ENCODE measurements at places on chromosomes 7 and 10.

DNA sequence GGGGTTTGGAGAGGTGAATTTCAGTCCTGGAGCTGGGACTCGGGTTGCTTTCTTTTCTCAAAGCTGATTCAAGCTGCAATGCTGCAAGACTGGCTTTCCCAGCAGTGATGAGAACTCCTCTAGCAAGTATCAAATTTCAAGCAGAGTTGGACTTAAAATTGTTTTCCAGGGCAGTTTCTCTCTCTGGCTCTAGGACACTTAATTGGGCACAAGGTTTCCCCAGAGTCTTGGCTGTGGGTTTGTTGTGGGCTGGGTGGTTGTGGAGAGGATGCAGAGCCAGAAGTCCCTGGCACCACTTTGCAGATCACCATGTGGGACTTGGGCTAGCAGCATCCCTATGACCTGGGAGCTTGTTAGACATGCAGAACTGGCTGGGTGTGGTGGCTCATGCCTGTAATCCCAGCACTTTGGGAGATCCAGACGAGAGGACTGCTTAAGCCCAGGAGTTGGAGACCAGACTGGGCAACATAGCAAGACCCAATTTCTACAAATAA, 16.8 kb downstream of the AKR1B15 start:
- no peak for DNase-seq

DNA sequence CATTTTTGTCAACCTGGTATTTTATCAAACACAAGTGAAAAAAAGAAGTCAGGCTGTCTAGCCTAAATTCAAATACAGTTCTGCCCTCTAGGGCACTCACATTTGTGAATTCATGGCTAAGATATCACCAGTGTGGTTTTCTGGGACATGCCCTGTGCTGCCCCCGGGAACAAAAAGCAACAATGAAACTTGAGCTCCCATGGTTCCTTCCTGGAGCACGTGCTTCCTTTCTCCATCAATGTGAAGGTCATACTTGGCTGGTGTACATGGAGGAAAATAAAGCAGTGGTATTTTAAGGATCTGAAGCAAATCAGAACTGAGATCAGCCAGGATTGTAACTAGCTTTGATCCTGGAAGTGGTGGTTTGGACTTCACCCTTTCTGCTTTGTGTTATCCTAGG, 128.9 kb upstream of the FRMD4A start:
- DNase-seq = no peak

DNA sequence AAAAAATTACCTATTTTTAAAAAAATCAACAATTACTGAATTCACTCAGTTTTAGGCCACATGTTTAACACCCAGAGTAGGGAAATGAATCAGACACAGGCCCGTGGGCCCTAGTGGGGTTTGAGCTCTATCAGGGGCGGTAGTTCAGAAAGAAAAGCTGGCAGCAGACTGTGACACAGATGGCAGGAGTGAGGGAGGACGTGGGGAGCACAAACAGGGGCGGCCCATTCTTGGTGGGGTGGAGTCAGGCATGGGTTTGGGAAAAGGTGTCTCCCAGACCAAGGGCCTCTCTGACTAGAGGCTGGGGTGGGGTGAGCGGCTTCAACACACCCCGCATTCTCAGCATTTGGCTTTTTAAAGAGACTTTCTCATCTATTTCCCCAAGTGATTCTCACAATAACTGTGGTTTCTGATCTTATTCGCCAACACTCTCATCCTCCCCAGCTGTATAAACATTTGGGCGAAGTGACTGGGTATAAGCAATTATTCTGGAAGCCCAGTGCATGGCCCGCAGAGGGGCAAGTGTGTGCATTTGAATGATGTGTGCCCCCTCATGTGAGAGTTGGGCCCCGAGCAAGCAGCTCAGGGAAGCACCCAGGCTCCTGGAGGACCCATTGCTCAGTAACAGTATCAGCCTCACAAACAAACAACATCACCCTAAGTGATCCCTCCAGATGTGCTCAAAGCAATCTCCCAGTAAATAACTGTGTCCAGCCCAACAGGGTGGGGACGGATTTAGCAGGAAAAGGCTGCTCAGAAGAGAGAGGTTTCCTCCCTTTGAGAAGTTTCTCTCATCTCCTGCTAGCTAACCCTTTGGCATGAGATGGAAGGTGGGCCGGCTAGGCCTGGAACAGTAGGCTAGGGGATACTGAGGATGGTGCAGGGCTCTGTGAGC, 437.6 kb upstream of the ZMIZ1 start:
- DNase-seq = no peak

DNA sequence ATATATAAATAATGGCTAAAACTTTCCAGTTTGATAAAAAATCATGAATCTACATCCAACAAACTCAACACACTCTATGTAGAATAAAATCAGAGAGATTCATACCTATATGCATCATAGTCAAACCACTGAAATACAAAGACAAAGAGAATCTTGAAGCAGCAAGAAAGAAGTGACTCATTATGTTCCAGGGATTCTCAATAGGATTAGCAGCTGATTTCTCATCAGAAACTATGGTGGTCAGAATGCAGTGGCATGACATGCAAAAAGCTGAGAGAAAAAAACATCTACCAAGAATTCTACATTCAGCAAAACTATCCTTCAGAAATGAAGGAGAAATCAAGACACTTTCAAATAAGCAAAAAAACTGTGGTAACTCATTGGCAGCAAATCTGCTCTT, 187.4 kb downstream of the RNLS start:
- DNase-seq = no peak

- DNase-seq = no peak
Observed at GRCh38 chr7:106071999-106072714, 40.0 kb downstream of the SYPL1 start.

DNA sequence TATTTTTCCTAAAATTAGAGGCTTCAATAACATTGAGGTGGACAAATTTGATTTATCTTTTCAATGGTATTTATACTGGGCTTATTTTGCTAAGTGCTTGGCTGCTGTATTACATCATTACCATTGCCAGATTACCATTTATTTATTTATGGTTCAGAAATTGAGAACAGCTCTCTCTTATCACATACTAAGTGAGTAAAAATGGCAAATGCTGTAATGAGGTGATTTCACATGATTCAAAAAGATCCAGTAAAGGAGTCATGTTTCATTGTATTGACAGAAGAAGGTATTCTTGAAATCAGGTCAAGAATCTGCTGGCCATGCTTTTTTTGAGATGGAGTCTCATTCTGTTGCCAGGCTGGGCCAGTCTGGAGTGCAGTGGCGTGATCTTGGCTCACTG, 322.6 kb downstream of the KIF20B start:
- DNase-seq = no peak

- DNase-seq = no peak
Observed at GRCh38 chr7:50631100-50631499, 65.9 kb upstream of the DDC start.

- DNase-seq = no peak
Observed at GRCh38 chr7:27647046-27647445, 15.6 kb downstream of the HIBADH start.

- DNase-seq = no peak
Observed at GRCh38 chr10:44065788-44066526, 318.9 kb downstream of the CXCL12 start.

- DNase-seq = no peak
Observed at GRCh38 chr10:69896606-69897231, 95.0 kb downstream of the COL13A1 start.

DNA sequence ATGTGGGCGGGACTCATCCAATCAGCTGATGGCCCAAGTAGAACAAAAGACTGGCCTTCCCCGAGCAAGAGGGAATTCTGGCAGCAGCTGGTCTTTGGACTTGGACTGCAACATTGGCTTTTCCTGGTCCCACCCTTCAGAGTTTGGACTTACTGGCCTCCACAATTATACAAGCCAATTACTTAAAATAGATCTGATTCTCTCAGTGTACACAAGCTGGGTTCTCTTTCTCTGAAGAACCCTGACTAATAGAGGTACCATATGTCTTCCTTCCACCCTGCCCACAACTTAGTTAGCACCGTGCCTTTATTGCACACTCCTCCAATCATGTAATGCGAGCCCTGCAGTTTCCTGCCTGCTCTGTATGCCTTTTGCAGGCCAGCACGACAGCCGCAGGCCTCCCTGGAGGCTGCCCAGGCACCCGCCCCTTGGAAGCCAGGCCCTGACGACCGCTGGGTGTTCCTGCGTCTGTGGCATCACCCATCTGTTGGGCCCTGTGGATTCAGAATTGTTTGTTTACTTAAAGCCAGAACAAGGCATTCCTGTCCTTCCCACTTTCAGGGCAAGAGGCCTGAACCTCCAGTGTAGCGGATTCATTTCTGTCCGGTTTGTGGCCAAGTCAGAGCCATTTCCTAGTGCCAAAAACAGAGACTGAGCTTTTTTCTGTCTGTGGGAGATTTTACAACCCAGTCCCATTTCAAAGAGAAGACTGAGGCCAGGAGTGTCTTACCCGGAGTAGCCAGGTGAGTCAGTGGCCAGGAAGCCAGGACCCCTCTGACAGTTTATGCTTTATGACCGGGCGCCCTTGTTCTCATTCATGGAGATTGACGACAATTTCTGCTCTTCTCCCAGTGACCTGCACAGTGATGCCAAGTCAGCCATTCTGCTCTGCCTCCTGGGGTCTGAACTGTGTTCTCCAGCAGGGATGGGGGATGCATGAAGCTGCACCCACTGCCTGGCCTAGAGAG, 968 bp upstream of the INMT start:
- DNase-seq = no peak

DNA sequence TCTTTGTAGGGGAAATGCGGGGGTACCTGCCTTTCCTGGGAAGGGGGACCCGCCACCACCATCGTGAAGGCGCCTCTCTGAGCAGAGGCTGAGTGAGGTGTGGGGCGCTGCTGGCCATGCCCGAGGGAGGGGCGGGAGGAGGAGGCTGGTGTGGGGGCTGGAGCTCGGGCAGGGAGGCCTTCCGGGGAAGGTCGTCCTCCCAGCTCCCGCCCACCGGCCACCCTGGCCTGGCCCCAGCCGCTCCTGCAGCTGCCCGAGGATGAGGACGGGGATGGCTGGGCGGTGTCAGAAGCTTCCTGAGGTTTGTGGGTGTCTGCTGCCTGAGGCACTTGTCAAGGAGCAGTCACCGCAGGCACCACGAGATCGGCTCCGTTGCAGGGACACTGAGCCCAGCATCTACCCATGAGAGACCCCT, 11.4 kb downstream of the PWWP2B start:
- no peak for DNase-seq

DNA sequence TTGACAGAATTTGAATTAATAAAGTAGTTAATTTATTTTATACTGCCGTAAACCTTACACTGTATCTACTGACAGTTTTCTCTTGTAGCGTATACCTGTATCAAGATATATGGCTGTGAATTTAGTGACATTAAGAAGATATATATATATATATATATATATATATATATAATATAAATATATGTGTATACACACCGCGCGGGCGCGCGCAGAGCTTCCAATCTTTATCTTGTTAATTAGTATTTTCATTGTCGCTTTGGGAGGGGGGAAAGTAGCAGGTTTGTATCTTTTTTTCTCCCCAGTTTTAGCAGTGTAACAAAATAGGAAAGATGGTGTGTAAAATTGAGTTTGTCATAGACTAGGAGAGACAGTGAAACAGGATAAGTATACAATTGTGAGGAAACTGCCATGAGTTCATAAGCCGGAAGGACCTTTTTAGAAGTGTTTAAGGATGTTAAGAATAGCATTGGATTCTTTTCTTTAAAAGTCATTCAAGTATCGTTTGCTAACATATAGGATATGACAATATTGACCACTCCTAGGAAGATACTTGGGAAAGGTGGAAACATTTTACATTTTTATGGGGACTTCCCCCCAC, 2.0 kb downstream of the PLEKHA1 start:
- no peak for DNase-seq

DNA sequence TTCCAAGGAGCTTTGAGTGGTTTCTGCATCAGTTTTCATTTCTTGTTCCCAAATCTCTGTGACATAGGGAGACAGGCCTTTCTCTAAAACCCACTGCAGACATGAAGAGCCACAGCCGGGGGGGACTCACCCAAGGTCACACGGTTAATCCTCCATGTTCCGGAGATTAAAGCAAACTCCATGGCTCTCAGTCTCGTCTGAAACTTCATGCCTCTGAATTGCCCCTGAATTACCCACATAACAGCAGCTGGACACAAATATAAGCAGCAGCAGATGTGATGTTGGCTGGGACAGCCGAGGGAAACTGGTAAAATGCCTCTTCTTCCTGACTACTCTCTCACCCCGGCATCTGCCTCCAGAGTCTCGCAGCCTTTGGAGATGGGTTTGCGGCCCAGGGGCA, 402.2 kb downstream of the DNAJB6 start:
- DNase-seq = no peak
